ENCODE measurements at places on chromosomes 2 and 18.

- no peak for DNase-seq
Measured at GRCh38 chr2:33033606-33034081, 86.9 kb downstream of the LTBP1 start.

DNA sequence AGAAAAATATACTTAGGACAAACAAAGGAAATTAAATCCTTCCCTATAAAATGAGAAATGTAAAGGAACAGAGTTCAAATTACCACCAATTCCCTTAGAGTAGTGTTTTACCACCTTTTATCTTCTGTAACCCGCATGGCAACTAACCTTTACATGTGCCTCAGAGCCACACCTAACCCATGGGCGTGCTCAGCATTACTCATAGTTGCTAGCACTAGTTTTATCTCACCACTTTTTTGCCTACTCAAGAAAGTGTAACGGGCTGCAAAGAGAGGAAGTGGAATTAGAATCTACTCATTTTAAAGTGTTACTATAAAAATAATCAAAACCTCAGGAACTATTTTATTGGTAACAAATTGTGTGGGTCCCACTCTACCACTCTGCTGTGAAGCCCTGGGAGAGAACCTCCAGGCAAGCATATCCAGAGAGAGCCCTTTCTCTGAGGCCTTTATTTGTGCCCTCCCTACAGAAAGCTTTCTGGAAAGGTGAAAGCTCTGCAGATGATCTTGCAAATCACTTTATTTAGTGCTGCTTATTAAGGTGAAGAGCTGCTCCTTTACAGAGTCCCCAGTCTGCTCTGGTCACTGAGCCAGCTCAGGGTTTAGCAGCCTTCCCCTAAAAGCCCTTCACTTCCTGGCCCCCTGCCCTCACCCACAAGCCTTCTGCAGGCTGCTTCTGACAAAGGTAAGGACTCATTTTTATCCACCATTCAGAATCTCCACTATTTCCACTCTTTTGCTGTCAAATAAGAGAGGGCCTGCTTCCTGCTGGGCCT lies 98.8 kb downstream of the TRABD2A start:
- DNase-seq: no peak

- peak; percentile 60 for DNase-seq
Measured at GRCh38 chr2:1625281-1626001, 118.9 kb downstream of the PXDN start.

DNA sequence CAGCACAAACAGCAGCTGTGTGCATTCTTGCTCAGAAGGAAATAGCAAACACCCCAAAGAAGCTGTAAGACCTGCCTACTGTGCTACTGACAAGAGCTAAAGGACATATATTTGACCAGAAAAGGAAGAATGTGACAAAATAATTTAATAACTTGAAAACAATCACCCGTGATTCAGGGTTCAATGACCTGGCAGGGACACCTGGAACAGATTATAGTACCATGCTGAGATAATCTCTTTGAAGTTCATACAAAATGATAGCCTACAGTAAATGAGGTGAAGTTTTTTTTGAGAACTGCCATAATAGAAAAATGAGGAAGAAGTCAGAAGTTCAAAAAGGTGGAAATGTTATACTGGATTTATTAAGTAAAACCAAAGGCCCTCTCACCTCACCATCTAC lies 324.8 kb upstream of the GULP1 start:
- no peak for DNase-seq

DNA sequence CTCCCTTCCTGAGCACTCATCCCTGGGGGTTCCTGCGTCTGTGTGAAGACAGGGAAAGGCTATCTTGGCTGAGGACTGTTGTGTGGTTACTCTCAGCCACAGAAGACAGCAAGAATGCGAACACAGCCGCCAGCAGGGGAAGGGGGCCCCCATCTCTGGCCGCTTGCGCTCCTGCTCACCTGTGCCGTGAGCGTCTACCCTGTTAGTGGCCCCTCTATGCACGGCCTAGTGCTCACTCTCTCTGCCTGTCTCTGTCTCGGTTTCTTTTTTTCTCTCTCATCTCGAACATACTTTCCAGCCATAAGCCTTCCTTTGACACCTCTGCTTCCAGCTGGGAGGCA lies 206.7 kb upstream of the APCDD1 start:
- no peak for DNase-seq

DNA sequence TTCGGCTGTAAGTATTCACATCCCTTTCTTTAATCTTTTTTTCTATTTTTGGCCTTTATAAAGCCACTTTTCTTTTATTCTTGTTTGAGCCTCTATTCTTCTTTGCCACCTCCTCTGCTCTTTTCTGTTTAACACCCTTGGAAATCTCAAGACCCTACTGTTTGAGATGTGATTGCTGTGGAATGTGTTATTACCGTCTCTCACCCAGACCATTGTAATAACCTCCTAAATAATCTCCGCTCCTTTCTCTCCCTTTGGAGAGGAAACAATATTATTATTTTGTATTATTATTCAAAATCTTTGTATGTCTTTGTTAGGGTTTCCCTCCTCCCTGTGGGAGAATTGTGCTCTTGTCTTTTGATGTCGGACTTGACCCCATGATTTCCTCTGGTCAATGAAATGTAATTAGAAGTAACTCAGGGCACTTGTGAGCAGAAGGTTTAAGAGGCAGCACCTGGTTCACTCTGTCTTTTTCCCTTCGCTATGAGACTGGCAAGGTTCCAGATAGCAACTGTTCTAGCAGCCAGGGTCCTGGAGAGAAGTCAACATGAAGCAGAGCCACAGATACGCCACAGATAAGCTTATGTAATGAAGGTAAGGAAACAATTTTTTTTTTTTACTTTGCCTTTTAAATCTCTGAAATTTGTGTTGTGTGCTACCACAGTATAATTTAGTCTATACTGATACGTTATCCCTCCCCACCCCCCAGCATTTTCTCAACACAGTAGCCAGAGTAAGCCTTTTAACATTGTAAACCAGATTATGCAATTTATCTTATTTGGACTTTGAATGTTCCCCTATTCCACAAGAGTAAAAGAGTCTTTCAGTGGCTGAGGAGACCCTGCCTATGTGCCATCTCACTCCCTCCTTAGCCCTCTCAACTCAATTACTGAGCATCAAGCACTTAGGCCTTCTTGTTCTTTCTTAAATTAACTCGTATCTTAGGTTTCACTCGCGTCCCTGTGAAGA lies 601.2 kb upstream of the ZNF804A start:
- DNase-seq: peak; percentile 91

DNA sequence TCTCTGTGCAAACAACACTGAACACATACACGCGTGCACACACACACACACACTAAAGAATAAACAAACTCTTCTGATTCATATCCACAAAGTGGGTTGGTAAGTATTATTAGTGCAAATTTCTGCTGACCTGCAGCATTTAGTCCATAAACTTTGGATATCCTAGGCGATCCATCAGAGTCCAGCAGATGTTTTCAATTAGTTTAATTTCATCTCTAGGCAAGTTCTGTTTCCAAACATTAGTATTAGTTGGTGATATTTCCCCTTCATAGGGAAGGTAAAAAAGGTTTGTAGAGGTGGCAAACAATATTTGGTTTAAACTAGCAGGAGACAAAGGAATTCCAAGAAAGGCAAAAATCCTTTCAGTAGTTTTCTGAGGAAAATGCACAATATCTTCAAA lies 5.7 kb downstream of the DSEL start:
- no peak for DNase-seq

DNA sequence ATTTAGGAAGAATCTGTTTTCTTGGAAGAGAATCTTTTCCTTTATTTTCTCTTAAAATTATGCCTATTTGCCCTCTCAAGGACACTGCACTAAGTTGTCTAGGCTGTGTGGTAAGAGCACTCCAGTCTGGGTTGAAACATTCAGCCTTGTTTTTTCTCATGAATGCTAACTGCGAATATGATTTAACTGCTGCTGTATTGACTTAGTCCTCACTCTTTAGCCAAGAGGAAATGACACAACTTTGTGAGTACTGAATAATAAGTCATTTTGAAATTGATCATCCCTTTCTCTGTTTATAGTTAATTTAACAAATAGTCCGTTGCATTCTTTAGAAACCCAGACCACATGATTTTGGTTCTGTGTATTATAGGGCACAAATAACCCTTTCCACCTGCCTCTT lies 4.5 kb upstream of the RND3 start:
- DNase-seq: no peak

DNA sequence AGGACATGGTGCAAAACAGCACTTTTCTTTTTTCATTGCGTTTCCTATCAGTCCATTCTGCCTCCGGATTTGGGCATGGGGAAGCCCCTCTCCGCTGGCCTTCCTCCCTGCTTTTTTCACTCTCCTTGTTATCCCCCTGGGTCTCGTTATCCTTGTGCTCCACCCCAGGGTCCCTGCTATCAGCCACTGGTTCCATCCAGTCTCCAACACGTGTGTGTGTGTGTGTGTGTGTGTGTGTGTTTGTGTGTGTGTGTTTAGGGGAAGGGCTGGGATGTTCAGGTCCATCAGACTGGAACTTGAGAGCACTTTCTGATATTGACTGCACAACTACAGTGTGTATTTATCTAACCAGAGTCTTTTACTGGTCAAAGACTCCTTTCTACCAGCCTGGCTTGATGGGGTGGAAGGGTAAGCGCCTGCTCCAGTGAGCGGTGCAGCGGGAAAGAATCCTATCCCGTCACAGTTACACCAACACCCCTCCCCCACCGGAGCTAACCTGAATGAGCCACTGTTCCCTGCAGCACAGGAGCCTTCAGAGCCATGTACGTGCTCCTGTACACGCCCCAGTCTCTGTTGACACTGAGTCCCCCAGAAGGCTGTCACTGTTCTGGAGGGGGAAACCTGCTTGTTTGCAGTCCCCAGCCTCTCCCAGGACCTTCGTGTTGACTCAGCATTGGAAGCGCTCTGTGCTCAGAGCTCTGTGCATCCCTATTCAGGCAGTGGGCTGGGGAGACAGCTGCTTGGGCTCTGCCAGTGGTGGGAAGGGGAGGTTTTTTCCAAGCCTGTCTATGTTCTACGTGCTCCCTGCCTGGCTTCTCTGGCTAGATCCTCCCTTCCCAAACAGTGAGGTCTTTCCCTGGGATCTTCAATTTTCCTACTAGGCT lies 4.6 kb downstream of the INHA start:
- DNase-seq: no peak

GRCh38 chr2:143071185-143071876 lies 57.9 kb upstream of the ARHGAP15 start:
- no peak for DNase-seq

DNA sequence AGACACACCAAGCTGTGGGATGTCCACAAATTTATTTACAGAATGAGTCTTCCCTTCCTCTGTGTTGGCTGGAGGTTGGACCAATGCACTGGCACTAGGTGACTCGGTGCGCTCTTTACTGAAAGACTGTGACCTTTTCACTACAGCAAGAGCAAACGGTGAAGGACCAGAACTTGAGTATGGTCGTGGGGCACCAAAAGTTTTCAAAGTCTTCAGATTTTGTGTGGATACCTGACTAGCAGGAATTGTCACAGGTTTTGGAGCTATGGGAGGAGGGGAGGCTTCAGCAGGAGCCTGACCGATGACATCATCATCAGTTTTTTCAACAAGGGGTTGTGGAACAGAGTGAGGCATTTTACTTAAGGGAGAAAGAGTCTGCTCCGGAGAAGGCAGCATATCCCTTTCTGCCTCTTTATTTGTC lies 73.0 kb upstream of the GRB14 start:
- DNase-seq: no peak

- no peak for DNase-seq
Measured at GRCh38 chr2:201831469-201831868, 25.1 kb downstream of the CDK15 start.

DNA sequence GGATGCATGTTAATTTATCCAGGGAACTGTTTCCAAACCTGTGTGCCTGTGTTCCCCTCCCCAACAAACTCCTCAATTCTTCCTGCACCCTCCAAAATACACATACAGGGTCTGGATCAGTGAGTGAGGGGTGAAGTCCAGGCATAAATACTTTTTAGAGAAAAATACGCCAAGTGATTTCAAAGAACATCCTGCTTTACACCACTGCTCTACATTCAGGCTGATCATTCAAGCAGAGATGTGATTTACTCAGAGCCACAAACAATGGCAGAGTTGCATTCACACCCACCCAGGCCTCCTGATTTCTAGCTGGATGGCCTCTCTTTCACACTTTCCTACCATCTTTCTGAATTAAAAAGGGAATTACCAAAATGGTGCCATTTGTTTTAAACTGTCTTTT lies 289.5 kb upstream of the SLC14A2 start:
- DNase-seq: no peak

- no peak for DNase-seq
Measured at GRCh38 chr2:210250622-210251021, 25.4 kb upstream of the ACADL start.

GRCh38 chr2:7031547-7032245 lies 114.5 kb downstream of the RNF144A start:
- DNase-seq: peak; percentile 100

DNA sequence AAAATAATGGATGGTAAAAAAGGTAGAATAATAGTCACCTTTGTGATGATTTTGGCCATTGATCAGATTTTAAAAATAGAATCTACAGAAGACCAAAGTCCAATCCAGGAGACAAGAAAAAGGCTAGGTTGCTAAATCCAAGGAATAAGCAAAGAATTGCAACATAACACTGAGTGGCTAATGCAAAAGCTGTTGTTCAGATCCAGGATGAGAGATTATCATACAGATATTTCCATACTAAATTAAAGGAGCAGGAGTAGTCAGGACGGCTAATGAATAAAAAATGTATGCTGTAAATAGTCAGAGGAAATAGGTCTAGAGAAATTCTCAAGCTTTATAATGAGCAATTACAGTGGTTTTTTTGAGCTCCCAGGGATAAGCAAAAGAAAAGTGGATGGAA lies 745.9 kb upstream of the ACVR2A start:
- no peak for DNase-seq

DNA sequence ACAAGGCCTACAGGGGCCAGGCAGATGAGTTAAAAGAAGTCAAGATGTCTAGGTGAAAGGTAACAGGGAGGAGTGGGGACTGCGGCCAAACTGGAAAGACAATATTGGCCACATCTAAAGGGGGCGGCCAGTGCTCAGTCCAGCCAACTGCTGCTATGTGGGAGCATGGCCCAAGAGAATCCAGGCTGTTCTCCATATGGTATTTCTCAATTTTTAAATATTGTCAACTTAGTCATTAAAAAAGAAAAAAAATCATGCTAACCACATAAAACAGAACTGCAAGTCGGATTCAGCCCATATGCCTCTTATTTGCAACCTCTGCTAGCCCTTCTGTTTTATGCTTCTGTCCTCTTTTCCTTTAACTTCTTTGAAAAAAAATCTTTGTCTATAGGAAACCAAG lies 14.8 kb downstream of the TRABD2A start:
- no peak for DNase-seq

- DNase-seq: no peak
Measured at GRCh38 chr2:46298522-46299353, 1.5 kb downstream of the EPAS1 start.

- DNase-seq: no peak
Measured at GRCh38 chr2:127320067-127320466, 26.1 kb upstream of the ERCC3 start.

GRCh38 chr2:136932700-136933099 lies 167.4 kb downstream of the THSD7B start:
- peak; percentile 25 for DNase-seq

- no peak for DNase-seq
Measured at GRCh38 chr2:105671156-105671555, 73.6 kb upstream of the NCK2 start.

GRCh38 chr2:154974041-154974440 lies 275.5 kb downstream of the KCNJ3 start:
- no peak for DNase-seq
